Activated CD4-positive, CD25-positive, alpha-beta regulatory T cell (primary cell): ENCODE measurements at places on chromosomes 16 and 17.

DNA sequence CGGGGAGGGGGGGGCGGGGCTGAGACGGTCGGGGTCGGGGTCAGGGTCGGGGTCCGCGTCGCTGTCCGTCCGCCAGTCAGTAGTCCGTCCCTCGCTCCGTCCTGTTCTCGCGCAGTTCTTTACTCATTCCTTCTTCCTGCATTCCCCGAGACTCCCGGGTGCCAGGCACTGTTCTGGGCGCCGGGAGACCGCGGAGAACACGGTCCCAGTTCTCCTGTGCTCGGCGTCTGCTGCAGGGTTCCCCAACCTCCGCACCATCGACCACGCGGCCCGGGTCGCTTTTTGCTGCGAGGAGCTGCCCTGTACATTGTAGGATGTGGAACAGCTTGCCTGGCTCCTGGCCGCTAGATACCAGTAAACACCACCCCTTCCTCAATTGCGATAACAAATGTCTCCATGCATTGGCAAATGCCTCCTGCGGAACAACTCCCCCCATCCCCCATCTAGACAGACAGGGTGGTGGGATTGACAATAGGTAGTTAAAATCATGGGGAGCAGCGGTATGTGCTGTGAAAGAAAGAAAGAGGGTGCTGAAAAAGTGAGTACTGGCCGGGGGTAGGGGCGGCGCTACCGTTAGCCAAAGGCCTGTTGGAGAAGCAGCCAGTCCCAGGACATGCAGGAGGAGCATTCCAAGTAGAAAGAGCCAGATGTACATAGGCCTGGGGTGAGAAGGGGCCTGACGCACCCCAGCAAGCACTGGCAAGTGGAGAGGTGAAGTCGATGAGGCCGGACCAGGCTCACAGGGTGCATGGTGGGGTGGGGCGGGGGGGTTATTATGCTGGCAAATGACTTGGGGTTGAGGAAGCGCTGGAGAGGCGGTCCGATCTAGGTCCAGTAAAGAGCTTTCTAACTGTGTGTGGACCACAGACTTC, 631 bp downstream of the TRAF7 start:
- DNase-seq: no peak

GRCh38 chr16:71426069-71426879, 15.6 kb downstream of the TLE7 start:
- no peak for DNase-seq

DNA sequence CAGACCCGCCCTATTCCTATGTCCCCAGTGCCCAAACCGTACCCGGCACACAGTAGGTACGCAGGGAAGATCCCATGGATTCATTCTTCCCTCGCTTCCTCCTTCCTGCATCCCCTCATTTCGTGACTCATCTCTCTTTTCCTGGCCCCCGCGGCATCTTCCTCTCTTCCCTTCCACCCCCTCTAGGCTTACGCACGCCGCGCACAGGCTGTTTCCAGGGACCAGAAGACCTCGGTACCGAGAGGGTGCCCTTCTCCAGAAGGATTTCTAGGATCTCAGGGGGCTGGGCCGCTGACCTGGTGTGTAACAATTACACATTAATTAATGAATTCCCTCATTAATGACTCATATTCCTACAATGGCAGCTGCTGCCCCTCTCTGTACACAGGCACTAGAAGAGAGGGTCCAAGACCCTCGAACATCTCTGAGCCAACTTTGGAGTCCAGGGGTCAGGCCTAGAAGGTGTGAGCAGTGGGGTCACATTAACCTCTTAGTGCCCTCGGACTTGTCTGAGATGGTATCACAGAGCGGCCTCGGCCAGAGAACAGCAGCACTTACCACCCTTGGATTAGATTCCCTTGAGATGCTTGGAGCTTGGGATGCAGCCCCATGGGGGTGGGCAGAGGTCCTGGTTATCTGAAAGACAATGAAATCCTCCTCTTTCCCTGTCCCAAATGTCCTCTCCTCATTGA, 16.8 kb upstream of the PLLP start:
- DNase-seq: no peak

GRCh38 chr16:29807426-29808218, 1.3 kb downstream of the MAZ start:
- DNase-seq: peak; percentile 79

GRCh38 chr16:53695070-53695469, 8.6 kb downstream of the RPGRIP1L start:
- DNase-seq: no peak

- DNase-seq: no peak
Measured at GRCh38 chr16:72609933-72610332, 438.0 kb upstream of the PMFBP1 start.

DNA sequence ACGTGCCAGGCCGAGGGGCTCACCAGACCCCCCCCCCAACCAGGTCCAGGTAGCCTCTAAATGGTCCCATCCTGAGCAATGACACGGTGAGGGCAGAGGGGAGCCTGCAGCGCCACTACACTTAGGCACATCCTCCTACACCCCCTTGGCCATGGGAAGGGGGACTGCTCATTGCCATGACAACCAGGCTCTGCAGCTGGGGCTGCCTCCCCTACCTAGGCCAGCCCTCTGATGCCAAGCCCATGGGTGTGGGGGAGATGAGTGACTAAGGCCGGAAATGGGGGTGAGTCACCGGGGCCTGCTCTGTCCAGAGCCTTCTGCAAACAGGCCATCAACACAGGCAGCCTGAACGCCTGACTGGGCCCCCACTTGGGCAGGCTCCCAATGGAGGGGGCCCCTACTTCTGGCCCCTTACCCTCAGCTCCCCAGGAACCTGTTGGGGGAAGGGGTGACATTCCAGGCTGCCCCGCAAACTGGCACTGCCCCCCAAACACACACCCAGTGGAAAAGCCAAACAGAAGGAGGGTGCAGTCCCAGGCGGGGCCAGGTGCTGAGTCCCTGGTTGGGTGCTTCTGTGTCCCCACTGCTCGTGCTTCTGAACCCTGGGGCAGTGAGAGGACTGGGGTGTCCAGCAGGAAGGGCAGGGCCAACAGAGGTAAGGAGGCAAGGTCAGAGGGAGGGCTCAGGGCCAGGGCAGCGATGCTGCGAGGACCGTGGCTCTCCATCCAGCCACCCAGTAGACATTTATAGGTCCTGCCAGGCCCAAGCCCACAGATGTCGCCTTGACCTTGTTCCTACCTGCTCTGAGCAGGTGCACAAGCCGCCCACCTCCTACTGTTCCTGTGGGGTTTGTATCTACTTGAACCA, 8.2 kb downstream of the PLCD3 start:
- peak; percentile 20 for DNase-seq

GRCh38 chr16:84434800-84435199, 66.5 kb downstream of the ATP2C2 start:
- no peak for DNase-seq

- DNase-seq: no peak
Measured at GRCh38 chr16:20868890-20869289, 31.3 kb downstream of the DCUN1D3 start.

GRCh38 chr16:48526058-48526957, 83.7 kb downstream of the N4BP1 start:
- DNase-seq: no peak

DNA sequence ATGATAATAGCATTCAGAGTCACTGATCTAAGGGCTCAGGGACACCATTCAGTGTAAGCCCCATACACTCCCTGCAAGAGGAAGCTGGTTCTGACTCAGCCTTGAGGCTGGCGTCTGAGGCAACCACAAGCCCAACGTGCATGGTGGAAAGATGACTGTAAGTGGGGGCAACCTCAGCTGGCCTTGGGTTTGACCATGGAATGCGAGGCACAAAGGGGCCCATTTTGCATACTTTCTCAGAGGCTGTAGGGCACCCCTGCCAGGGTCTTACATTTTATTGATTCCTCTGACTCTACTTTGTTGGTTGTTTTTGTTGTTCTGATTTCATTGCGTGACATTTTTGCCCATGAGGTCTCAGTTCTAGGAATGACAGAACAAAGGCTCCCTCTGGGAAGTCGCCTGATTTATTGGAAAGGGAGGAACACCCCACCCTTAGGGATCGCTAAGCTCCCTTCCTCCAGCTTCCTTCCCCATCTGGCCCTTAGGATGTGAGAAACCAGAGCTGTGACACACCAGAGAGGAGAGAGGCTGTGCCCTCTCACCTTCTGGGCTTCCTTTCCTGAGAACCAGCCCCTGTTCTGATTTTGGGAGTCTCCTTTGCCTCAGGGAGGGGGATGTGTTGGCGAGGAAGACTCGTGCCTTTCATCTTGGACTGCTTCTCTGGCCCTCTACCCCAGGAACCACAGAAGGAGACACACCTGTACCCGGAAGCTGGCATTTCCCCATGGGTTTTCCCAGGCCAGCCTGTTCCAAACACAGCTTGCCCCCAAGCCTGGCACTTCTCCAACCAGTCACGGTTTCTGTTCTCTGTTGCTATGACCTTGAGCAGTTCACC, 5.6 kb upstream of the CIITA start:
- DNase-seq: peak; percentile 18

DNA sequence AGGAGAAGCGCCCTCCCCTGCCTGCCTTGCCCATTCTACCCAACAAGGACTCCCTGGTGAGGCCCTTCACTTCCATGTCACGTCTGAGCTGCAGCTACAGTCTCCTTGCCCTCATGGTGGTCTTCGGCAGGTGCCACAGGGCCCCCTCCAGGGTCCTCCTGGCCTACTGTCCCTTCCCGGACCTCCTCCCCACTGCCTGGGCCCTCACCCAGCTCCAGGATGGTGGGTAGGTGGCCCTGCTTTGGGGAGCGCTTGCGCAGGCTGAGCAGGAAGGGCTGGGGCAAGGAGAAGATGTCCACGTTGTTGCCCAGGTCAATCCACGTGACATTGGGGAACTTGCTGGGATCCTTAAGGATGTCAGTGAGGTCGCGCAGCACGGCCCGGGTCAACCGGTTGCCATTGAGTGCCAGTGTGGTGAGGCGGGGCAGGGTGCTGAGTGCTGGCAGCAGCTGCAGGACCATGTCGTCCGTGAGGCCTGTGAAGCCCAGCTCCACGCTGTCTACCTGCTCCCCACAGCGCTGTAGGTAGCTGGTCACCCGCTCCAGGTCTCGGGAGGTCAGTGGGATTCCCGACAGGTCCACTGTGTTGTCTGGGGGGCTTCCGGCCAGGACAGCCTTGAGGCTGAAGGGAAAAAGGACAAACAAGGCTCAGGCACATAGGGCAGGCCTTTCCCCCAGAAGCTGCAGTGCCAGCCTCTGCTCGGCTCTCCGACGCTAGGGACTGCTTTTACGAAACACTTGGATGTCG, 28.3 kb downstream of the TRPV2 start:
- DNase-seq: no peak

DNA sequence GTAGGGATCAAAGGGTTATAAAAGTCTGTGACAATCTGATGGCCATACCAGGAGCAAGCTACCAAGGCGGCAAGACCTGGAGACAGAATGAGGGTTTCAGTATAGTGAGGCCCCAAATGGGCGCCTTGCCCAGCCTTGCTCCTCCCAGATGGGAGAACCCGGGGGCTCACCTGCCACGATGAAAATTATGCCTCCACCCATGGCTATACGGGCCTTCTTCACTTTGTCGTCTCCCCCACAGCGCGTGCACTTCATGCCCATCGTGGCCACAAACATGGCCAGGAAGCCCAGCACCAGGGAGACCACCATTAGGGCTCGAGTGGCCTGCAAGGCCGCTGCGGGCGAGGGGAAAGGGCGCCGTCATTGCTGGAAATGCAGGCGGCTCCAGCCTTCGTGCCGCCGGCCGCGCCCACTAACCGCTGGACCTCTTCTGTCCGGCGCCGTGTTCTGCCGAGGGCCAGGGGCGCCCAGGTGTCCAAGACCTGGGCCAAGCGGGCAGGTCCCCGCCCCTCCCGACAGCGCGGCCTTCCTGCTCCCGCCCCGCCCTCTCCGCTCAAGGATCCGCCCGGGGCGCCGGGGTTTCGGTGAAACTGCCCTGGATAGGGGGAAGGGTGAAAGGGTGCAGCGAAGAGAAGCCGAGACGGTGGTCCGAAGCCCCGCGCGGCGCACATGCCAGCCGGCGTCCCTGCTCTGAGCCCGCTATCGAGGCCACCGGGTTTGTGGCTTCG, 1.5 kb downstream of the CLDN7 start:
- DNase-seq: no peak

GRCh38 chr17:65355246-65355645, 206.2 kb downstream of the AXIN2 start:
- no peak for DNase-seq

- DNase-seq: no peak
Measured at GRCh38 chr16:2804728-2805127, 6.5 kb downstream of the PRSS41 start.

DNA sequence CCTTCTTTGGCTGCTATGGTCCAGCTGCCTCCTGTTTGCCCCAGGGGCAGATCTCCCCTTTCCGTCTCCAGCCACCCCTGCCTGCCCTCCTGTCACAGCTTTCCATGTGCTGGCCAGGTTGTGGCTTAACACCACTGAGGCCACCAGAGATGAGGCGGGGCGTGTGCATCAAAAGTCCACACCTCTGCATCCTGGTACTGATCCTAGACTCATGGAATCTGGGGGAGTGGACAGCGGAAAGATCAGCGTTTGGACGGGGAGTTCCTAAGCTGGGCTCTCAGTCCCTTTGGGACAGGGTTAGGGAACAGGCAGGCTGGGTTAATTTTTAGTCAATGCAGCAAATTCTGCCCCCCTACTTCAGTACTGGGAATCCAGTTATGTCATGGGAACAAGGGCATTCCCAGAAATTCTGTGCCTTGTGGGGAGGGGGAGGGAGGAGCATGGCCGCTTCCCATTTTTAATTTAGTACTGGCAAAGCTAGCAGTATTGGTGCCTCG, 3.9 kb downstream of the IGFBP4 start:
- no peak for DNase-seq

DNA sequence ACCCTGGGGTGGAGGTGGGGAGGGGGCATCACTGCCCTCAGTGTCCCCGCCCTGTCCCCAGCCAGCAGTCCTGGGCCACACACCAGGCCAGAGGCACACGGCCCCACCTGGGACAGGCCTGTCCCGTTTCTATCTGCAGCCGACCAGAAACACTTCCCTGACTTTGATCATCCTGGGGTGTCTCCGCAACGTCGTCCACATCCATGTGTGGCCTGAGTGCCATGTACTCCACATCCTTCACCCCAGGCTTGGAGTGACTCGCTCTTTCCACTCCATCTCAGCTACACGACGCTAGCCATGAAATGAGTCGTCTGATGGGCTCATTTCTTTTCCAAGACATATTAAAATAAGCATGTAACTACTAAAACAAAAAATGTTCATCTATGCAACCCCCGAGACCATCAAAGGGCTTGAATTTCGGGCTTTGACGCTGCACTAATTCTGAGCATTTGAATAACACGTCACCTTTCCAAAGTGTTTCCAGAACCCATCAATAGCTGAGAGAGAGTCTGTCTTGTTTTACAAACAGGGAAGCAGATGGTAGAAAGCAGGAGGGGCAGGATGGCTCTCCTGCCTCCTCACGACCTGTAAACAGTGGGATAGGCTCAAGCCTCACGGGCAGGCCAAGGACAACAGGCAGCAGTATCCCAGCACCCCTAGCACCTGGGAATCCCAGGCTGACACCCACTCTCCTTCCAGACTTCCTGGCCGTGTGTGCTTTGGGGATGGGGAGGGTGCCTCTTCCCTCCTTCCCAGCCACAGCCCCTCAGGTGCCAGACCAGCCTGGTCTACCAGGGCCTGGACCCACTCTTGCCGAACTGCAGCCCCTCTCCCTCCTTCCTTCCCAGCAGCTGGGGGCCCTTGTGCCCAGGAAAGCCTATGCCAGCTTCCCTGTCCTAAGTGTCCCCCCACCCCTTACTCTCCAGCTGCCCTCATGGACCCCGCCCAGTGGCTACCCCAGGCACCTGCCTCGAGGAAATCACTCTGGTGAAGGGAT, 20.0 kb upstream of the RASD1 start:
- no peak for DNase-seq

GRCh38 chr16:4123616-4124300, 7.5 kb upstream of the ADCY9 start:
- DNase-seq: no peak
